PC-9 (cell line): ENCODE measurements at places on chromosomes 3 and 15.

DNA sequence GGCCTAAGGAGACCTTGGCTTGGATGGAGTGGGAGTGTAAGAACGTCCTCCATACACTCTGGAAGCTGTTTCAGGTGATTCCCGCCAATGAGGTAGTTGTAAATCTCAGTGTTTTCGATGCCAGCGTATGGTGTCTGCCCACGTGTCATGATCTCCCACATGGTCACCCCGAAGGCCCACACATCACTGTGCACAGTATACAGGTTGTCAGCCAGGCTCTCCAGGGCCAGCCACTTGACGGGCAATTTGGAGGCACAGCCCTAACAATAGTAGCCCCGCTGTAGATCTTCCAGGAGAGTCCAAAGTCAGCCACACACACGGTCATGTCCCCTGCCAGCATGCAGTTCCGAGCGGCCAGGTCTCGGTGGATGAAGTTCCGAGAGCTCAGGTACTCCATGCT lies 51.9 kb downstream of the ETFA start:
- DNase-seq = no peak

DNA sequence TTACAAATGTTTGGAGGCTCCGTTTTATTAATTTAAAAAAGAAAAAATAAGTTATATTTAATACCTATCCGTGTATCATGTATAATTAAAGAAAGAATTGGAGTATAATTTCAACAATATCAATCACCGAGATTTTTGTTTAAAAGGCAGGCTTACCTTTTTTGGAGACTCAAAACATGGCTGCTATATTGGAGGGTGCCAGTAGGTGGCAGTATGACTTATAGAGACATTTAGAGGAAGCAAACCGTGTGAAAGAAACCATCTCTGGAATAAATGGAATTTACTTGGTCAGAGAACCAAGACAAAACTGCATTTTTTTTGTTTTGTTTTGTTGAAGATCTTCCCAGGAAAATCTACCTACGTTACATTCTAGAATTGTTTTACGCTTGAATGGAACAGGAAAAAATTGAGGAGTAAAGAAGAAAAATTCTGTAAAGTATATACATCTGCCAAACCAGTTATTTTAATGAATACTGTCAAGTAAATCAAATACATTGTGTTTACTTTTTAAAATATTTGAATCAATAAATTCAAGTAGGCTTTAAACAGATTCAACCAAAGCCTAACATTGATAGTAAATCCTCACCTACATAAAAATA lies 802.6 kb upstream of the ALCAM start:
- DNase-seq = peak; percentile 41

GRCh38 chr15:101275018-101275417 lies 2.3 kb downstream of the SELENOS start:
- DNase-seq = no peak

DNA sequence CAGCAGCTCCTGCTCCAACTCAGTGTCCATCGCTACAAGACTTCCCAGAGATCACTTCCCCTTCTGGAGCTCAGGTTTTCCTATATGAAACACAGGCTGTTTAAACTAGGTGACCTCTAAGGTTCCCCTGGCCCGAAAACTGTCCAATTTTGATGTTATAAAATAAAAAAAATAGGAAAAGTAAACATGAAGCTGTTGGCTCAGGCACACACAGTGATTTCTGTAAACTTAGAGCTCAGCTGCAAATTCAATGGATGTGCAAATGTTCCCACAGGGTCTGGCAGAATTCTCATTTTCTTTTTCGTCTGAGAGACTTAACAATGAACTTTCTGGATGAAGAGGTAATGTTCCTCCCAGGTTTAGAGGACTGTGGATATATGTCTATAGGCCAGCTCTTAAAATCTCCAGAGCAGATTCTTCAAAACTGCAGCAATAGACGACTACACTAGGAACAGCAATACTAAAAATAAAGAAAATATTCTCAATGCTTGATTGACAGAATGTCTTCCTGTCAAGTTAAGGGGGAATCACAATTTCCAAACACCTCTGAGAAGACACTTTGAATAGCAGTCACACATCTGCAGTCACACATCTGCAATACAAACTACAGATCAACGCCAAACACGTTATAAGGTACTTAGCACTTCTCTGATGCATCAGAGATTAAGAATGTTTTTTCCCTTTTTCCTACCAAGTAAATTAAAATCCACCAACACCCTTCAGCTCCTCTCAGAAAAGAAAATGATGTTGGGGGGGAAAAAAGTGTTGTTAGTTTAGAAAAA lies 2.8 kb downstream of the NUP210 start:
- no peak for DNase-seq

GRCh38 chr15:68389041-68389930 lies 42.7 kb downstream of the ITGA11 start:
- DNase-seq = no peak

- DNase-seq = peak; percentile 19
Measured at GRCh38 chr3:105755121-105755886, 113.5 kb downstream of the CBLB start.

- peak; percentile 3 for DNase-seq
Measured at GRCh38 chr3:154904328-154904727, 175.8 kb upstream of the MME start.

DNA sequence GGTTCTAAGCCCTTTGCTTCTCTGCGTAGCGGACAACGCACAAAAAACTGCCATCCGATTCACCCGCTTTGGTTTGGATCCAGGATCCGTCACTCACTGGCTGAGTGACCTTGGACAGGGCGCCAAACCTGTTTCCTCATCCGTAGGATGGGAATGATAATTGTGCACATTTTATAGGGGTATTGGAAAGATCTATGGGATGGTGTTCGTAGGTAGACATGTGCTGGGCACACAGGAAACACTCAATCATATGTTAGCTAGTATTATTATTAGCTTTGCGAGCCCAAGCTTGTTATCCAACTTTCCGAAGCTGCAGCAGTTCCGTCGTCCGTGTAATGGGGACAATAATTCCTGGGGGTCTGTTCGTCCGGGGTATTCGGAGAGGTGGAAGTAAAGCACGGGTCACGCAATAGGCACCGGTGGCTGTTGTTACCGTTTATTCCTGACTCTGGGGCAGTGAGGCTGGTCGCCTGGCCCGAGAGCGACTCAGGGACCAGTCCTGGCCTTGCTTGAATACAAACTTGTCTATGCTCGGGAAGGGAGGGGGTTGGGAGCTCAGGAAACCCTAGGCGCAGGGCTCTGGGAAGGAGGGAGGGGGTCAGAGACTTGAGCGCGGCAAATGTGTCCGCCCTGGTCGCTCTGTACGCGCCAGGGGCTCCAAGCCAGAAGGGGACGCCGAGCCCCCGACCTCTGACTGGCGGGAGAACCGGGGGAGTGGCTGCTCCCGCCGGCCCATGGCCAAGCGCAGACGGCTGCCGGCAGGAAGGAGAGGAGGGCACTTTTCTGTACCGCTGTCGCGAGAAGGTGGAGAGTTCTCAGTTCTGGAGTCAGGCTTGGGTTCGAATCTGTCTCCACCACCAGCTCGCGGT lies 1.3 kb downstream of the SPSB4 start:
- no peak for DNase-seq

DNA sequence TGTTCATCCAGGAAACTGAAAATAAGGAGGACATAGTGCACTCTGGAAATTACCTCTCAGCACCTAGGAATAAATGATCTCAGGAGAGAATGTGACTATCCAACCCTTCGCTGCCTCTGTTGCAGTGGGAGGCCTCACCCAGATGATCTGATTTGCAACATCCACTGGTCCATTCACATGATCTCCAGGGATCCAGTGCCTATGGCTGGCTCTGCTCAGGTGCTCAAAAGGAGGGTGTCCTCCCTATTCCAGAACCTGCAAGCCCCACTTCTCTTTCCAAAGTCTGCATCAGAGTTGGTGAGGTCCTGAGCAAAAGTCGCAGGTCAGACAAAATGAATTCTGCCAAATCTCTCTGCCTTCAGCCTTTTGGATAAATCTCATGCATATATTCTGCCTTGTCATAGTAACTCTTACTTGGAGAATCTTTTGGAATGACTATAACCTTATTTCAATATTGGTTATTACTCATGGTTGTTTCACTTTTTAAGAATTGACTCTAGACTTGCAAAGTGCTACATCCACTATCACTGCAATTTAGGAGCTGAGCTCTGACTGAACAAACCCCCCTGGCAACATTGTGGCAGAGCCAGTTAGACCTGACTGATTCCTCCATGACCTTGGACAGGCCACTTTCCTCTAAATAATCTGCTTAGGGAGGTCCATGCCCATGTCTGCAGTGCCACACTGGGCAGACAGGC lies 295.1 kb downstream of the EPHB1 start:
- DNase-seq = no peak

- DNase-seq = peak; percentile 74
Measured at GRCh38 chr3:186806089-186807055, at the start of gene RFC4. Gene RFC4 (minus strand): TSS chr3:186806482. CDS start chr3:186804713, 1,769 bp downstream.

GRCh38 chr15:73602446-73602843 lies 30.7 kb downstream of the NPTN start:
- no peak for DNase-seq

GRCh38 chr15:71397377-71397776 lies 282.1 kb downstream of the THSD4 start:
- no peak for DNase-seq

GRCh38 chr3:99625643-99626416 lies 12.6 kb upstream of the COL8A1 start:
- DNase-seq = no peak

GRCh38 chr15:34691034-34691433 lies 63.8 kb downstream of the GJD2 start:
- DNase-seq = no peak

DNA sequence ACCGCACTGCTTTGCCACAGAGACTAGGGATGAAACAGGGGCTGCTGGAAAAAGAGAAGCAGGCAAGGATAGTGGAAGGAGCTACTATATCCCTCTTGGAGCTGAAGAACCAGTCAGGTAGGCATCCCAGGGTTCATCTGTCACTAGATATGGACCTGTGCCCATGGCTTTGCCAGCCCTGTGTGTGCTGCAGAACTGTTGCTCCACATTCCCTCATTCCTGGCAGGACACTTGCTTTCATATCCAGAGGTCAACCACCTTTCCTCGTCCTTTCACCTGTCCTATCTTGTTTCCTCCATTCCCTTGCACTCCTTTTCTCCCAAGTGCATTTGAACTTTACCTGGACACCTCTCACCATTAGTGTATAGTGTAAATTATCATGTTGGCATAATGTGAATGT lies 12.0 kb downstream of the SNRK start:
- DNase-seq = no peak

DNA sequence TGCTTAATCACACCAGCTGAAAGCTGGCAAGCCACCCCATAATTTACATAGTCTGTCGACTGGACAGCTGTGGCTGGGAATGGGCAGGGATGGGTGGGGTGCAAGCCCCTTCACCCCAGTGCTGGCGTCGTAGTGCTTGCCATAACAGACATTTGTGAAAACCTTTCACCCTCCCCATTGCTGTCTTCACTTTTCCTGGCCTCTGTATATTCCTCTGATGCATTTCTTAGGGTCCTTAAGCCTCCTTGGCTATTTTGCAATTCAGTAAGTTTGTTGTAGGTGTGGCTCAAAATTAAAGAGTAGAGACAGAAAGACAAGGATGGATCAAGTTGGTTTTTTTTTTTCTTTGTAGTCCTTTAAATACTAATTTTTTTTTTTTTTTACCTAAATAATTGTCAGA lies 383.3 kb upstream of the MCTP2 start:
- DNase-seq = no peak

DNA sequence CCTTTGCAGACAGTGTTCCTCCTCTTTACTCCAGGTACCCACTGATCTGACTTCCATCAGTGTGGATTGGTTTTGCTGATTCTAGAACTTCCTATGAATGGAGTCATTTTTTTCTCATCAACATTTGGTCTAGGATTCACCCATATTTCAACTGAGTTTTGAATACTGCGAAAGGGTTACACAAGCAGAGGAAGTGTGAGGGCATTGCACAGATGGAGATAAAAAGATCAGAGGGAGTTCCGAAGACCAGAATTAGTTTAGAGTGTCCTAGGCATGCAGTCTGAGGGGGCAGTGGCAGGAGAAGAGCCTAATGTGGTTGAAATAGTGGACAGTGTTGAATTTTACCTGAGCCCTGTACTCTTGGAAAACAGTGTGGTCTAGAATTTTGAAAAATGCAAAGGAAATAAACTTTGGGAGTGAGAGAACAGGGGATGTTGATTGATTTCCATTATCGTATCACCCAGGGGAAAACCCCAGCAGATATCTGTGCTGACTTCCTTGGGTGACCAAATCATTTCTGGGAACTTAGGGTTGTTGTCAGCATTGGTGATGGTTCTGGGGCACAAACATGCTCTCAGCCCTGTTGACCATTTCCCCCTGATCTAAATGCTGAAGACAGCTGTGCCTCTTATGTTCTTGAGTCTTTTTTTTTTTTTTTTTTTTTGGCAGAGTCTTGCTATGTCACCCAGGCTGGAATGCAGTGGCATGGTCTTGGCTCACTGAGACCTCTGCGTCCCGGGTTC lies 327.4 kb upstream of the LRRFIP2 start:
- no peak for DNase-seq

- no peak for DNase-seq
Measured at GRCh38 chr15:75673426-75674235, 25.9 kb downstream of the SNX33 start.

GRCh38 chr3:116630494-116630893 lies 79.1 kb upstream of the TUSC7 start:
- no peak for DNase-seq

DNA sequence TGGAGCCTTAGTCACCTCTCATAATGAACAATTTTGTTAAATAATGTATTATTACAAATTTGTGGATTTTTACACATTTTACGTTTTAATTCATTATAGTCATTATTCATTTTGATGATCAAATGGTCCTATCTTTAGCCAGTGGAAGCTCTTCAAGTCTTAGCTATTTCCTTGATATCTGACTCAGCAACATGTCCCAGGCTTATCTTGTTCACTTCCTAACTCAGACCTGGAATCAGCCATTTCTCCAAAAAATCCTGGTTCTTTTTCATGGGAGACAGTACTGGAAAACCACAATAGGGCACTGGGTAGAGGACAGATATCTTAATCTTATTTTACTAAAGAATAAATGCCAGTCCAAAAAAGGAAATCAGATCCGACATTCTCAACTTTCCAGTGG lies 56.4 kb downstream of the RYK start:
- DNase-seq = no peak

DNA sequence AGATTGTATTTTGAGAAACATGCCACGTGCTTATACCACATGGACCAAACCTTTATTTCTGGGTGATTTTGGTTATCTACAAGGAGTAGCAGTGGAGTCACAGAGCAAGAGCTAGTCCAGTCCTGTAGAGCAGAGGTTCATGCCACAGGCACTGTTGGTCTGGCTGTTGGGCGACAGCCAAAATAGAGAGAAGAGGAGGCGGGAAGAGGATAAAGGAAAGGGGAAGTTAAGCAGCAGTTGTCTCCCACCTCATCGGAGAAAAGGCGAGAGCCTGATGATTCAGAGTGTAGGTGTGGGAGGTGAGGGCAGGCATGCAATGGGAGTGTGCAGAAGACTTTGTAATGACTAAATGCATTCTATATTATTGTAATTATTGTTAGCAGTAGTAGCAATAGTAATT lies 237.5 kb upstream of the ROPN1 start:
- DNase-seq = no peak

GRCh38 chr3:9035473-9035872 lies 72.2 kb upstream of the RAD18 start:
- DNase-seq = no peak

GRCh38 chr15:29749365-29750086 lies 72.7 kb downstream of the TJP1 start:
- no peak for DNase-seq
